Uterus (tissue), 4 donors: ENCODE measurements at places on chromosomes 11 and 22.
A peak's percentile ranks its signal among the peaks of the same experiment; 100 is the strongest.

- DNase-seq, result no peak
Measured at GRCh38 chr11:58807343-58807742, 37.2 kb downstream of the GLYATL2 start.

- no peak for DNase-seq
Measured at GRCh38 chr22:44179196-44179988, 1.3 kb upstream of the PARVG start.

GRCh38 chr11:26851291-26851690 is 129.4 kb upstream of the SLC5A12 start:
- no peak for DNase-seq

DNA sequence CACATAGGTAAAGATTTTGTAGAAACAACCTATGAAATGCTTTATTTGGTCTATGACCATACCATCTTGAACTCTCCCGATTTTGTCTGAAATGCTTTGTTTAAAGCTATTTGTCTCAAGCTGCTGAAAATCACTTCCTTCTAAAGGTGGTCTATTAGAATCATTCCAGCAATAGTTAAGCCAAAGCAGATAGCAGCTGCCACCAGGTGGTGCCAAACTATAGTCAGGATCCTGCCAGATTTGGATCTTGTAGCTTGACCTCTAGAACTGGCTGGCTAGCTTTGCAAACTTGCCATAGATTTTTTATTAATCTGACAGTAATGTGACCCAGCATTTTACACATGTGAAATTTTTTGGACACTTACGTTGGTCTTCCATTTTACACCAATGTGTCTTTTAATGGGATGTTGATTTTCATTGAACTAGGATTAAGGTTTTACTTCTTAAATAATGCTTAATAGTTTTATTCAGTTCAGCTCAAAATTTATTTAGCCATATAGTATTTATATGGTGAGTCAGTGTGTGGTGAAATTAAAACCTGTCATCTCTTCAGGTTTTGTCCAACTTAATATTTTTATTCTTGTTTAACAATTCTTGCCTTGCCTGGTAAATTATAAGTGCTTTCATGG is 19.7 kb downstream of the CTR9 start:
- peak; percentile 47 for DNase-seq

DNA sequence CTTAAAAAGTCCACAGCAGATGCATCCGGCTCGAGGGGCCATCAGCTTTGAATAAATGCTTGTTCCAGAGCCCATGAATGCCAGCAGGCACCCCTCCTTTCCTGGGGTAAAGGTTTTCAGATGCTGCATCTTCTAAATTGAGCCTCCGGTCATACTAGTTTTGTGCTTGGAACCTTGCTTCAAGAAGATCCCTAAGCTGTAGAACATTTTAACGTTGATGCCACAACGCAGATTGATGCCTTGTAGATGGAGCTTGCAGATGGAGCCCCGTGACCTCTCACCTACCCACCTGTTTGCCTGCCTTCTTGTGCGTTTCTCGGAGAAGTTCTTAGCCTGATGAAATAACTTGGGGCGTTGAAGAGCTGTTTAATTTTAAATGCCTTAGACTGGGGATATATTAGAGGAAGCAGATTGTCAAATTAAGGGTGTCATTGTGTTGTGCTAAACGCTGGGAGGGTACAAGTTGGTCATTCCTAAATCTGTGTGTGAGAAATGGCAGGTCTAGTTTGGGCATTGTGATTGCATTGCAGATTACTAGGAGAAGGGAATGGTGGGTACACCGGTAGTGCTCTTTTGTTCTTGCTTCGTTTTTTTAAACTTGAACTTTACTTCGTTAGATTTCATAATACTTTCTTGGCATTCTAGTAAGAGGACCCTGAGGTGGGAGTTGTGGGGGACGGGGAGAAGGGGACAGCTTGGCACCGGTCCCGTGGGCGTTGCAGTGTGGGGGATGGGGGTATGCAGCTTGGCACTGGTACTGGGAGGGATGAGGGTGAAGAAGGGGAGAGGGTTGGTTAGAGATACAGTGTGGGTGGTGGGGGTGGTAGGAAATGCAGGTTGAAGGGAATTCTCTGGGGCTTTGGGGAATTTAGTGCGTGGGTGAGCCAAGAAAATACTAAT is 1.9 kb downstream of the NEAT1 start:
- peak; percentile 51 for DNase-seq

DNA sequence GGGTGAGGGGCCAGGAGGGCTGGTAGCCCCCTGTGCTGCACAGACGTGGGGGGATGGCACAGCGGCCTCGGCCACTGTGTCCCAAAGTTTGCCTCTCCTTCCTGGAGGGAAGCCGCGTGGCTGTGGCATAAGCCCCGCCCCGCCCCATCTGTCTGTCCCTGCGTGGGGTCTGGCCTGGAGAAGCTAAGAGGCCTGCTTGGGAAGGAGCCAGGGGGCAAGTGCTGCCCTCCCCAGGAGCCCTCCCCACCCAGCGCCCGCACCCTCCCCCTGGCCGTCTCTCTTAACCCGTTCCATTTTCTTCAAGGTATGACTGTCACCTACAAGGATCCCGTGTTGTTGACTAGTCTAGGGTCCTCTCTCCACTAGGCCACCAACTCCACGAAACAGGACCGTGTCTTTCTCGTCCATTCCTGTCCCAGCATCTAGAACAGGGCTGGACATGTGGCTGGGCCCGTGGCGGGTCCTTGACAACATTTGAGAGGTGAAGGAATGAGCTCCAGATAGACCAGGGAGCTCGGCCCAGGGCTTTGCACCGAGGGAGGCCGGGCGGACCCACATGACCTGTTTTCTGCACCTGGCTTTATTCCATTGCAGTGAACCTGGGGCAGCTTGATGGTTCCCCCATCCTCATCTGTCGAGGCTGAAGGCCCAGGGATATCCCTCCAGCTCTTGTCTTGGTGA is 428.0 kb downstream of the TBC1D22A start:
- no peak for DNase-seq

- DNase-seq, result no peak
Measured at GRCh38 chr11:17508791-17509190, 32.1 kb upstream of the ABCC8 start.

DNA sequence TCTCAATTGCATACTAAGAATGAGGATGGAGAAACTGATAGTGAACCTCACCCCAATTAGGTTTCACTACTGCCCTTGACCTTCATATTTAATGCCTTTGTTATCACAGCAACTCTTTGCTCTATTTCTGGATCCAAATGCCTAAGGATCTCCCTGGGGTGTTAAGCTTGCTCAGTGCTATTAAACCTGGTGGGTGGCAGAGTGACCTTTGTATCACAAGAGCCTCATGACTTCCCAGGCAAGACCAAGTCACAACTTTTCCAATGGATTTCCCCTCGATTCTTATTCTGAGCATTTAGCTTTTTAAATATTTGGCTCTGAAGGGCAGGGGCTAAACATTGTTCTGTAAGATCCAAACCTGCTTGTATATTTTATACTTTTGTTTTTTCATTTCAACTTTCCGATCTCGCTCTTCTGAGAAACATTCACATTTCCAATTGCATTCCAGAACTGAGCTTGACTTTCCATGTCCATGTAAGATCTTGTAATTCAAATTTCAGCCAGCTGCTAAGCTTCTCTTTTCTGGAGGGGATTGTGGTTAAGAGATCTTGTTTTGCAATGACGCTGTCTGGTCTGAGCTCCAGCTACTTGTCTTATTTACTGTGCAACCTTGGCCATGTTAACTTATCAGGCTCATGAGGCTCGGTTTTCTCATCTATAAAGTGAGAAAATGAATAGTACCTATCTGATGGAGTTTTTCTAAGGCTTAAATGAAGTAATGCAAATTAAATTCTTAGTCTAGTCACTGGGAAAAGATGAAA is 6.4 kb upstream of the EHF start:
- no peak for DNase-seq

- DNase-seq, result no peak
Measured at GRCh38 chr22:23184764-23185113, 4.4 kb downstream of the BCR start.

DNA sequence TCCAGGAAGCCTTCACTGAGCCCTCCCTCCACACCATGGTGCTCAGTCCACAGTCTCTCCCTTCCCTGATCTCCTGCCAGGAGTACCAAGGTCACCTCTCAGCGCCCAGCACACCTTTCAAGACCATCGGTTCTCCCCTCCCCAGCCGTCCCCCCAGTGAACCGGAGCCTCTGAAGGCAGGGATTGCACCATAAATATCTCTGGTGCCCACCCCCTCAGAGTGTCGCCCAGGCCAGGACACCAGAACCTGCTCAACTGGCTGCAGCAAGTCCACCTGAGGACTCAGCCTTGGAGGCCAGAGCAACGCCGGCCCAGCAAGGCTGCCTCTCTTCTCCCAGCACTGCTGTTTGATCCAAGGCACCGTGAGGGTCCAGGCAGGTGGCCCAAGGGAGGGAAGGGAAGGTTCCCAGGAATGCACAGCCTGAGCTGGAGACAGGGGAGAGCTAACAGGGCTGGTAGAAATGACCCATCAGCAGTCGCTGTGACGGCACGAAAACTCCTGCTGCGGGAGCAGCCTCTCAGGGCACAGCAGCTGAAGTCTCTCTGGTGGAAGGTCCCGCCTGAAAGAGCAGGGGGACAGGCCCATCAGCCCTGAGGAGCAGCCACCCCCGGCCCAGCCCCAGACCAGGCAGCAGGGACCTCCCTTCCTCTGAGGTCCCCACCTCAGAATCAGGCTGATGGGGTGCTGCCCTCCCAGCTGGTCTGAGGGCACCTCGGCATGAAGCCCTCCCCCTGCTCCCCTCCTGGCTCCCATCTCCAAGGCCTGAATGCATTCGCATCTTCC is 80.3 kb downstream of the BUD13 start:
- DNase-seq, result peak; percentile 9

DNA sequence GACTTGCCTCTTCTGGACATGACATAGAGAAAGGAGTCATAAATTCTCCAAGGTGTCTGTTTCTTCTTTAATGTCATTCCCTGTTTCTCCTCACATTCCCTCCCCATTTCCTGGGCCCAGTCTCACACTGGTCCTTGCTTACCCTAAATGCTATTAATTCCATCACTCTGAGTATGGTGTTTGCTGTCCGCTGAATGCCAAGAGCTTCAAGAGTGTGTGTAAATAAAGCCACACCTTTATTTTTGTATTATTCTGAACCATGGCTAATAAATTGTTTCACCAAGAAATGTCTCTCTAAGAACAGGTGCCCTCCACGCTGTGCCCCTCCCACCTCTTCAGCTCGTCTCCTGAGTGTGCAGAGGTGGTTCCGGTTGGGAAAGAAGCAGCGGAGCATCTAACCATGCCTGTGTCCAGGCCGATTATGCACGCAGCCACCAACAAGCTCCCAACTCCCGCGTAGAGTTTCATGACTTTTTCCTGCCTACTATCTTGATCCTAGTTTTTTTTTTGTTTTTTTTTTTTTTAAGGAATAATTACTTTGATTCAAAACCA is 8.6 kb downstream of the TMEM121B start:
- no peak for DNase-seq

- no peak for DNase-seq
Measured at GRCh38 chr22:25853078-25853477, 111.1 kb downstream of the MYO18B start.

DNA sequence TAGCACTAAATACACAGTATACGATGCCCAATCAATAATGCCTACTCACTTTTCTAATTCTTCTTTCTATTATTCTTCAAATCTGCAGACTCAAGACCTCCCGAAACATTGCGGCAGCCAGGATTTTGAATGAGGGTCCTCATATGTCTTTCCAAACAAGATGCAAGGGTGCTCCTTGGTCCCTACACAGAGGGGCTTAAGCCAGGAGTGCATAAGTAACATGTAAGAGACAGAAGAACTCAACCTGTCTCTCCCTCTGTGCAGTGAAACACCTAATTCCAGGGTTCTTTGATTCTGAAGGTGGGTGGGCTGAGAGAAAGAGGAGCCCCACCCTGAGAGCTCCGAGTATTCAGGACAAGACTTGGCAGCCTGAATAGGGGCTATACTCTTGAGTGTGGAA is 117.6 kb downstream of the ZNF280B start:
- no peak for DNase-seq

DNA sequence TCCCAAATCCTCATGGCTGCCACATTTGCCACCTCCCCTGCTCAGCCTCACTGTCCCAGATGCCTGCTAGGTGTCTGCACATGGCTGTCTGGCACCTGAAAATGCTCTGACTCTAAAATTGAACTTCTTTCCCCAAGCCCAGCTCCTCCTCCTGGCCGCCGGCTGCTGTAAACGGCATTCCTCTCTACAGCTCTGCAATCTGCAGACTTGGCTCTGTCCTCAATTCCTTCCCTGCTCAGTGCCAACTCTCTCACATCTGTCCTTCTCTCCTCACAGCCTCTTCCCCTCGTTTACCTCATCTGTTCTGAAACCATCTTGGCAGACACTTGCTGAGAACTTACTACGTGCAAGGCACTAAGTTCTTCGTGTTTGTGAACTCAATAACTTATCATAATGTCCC is 169.4 kb upstream of the SYT13 start:
- DNase-seq, result no peak

DNA sequence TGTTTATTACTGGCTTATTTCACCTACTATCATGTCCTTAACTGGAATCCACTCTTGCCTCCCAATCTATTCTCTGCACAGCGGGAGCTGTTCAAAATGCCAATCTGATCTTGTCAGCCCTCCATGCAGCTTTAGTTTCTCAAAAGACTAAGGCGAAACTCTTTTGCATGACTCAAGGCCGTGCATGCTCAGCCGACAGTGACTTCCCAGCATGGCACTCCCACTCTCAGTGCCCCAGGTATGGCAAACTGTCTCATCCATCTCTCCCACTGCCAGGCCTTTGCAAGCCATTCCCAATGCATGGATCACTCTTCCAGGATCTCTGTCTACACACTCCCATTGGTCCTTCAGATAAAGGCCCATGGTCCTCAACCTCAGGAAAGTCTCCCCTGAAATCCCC is 245.9 kb downstream of the LARGE1 start:
- DNase-seq, result no peak

- DNase-seq, result no peak
Measured at GRCh38 chr11:111283945-111284481, 14.3 kb upstream of the POU2AF3 start.

DNA sequence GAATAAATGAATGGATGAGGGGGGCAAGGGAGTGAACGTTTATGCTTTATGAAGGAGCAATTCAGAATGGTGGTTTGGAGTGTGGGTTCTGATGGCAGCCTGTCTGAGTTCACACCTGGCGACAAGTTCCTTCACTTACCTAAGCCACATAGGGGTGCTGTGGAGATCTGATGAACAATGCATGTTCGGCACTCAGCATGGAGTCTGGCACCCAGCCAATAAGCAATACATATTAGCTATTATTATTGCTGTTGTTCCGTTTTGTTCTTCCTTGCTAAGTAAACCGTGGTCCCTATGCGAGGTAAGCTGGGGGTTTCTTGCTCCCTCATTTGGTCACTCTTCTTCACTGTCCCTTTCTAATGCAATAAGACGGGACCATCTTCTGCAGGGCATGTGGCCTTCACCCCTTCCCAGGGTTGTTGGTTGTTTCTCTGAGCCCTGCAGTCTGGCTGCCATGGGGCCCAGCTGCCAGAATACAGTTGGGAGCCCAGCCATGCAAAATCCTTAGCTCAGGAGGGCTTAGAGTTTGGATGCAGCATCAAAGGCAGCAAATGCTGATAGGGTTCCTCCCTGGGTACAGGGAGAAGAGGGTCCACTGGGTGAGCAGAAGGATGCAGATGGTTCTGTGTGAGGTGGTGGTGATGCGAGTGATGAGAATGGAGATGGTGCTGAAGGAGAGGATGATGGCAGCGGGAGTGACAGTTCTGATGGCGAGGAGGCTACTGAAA is 6.4 kb upstream of the PKNOX2 start:
- no peak for DNase-seq

GRCh38 chr11:3217818-3218482 is 663 bp downstream of the MRGPRG start:
- DNase-seq, result peak; percentile 11

GRCh38 chr11:124762624-124763155 is 600 bp upstream of the ESAM start:
- DNase-seq, result no peak

- DNase-seq, result no peak
Measured at GRCh38 chr11:76025068-76025467, 181.2 kb downstream of the WNT11 start.
